ENCODE measurements at places on chromosomes 11 and 22.

- no peak for DNase-seq
These were observed 10.1 kb upstream of the BAIAP2L2 start for GRCh38 chr22:38120359-38121110.

DNA sequence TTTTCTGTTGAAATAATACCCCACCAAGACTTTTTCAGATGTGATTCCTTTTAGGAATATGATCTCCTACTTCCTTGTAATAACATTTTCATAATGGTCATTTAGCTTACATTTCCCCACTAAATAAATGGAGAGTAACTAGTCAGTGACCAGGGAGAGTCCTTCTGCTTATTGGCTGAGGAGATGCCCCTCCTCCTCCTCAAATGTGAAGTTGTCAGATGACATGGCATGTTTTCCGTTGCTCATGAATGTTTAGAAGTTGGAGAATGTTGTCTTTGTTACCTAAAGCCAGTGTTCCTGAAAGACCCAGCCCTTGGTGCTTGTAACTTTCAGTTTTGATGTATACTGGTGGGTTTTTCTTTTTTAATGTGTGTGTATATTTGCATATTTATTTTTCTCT lies 38.2 kb downstream of the CSRP3 start:
- DNase-seq, result no peak

DNA sequence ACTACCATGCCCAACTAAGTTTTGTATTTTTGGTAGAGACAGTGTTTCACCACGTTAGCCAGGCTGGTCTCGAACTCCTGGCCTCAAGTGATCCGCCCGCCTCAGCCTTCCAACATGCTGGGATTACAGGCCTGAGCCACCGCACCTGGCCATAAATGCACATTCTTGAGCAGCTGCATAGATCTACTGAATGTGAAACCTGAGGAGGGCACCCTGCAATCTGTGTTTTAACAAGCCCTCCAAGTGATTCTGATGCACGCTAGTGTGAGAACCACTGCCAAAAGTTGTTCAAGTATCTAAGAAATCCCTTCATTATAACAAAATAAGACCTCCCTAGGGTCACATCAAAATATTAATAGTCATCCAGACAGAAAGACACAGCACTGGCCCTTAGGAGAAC lies 89.3 kb downstream of the RDX start:
- DNase-seq, result no peak

GRCh38 chr11:88194990-88195389 lies 19.7 kb upstream of the RAB38 start:
- no peak for DNase-seq

DNA sequence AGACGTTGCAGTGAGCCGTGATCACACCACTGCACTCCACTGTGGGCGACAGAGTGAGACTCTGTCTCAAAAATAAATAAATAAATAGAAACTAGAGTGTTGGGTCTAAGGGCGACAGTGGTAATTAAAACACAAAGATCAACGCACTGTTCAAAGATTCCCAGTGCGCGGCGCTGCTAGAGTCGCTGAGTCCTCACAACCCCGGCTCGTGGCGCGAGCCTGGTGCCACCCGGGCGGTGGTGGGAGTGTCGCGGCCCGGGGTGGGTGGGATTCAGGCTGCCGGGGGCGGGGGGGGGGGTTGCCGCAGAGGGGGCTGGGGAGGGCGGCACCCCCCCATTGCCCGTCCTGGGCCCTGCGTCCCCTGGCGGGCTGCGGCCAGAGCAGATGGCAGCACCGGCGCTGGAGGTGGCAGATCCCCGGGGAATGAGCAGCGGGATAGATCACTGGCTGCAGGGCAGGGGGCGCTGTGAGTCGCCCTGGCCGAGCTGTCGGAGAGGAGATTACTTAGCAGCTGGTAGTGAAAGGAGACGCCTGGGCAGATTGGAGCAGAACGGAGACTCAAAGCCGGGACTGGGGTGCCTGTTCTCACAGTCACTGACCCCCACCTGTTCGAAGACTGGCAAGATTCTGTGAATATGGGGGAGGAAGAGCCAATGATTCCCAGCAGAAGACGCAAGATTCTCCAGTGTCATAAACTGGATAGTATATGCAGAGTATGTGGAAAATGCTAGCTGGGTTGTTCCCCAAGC lies 30.2 kb upstream of the APOBEC3A start:
- DNase-seq, result no peak

- no peak for DNase-seq
These were observed 2.1 kb downstream of the OAF start for GRCh38 chr11:120212926-120213325.

DNA sequence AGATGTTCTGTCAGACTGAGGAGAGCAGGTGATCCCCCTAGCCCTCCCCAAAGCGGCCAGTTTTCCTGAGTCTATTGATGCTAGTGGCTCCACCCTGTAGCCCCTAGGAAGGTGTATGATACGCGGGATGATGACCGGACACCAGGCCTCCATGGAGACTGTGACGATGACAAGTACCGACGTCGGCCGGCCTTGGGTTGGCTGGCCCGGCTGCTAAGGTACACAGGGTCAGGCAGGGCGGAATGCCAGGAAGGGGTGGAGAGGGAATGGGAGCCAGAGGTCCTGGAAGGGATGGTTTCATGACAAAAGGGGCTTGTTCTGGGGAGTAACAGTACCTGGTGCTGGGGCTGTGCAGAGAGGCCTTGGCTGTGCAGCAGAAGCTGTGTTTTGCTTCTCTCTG lies 3.2 kb downstream of the ZFPL1 start:
- DNase-seq, result no peak

- DNase-seq, result no peak
These were observed 138.3 kb downstream of the TMEM135 start for GRCh38 chr11:87176044-87176443.

GRCh38 chr11:14617241-14618027 lies 26.2 kb upstream of the PDE3B start:
- DNase-seq, result no peak

- no peak for DNase-seq
These were observed 524.5 kb downstream of the BRD1 start for GRCh38 chr22:49303061-49303735.
